NCI-H146 (cell line): ENCODE measurements at places on chromosomes 6 and 20.

GRCh38 chr20:4797275-4797674 lies 75.6 kb downstream of the PRND start:
- DNase-seq = no peak

GRCh38 chr6:155958550-155958949 lies 502.9 kb upstream of the NOX3 start:
- peak; percentile 52 for DNase-seq

- DNase-seq = no peak
Observed at GRCh38 chr6:147467886-147468285, 40.6 kb upstream of the SAMD5 start.

- DNase-seq = peak; percentile 43
Observed at GRCh38 chr20:45592574-45593189, 13.6 kb upstream of the WFDC8 start.

DNA sequence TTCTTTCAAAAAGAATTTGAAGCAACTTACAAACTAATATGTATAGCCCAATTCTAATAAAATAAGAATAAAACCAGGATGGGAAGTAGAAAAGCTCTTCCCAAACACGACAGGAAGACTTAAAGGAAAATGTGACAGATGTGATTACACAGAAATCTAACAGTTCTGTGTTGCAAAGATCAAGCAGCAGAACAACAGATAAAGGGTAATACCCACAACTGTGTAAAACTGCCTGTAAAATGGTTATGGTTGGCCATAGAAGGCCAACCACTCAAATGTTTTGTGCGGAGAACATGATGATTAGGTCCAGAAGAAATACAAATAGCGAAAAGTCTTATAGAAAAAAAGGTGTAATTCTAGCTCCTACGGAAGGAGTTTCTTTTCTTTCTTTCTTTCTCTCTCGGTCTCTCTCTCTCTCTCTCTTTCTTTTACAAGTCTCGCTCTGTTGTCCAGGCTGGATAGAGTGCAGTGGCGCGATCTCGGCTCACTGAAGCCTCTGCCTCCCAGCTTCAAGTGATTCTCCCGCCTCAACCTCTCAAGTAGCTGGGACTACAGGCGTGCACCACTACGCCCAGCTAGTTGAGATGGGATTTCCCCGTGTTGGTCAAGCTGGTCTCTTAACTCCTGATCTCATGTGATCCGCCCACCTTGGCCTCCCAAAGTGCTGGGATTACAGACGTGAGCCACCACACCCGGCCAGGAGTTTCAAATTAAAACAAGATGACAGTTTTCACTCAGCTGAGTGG lies 128.5 kb downstream of the QRSL1 start:
- no peak for DNase-seq

DNA sequence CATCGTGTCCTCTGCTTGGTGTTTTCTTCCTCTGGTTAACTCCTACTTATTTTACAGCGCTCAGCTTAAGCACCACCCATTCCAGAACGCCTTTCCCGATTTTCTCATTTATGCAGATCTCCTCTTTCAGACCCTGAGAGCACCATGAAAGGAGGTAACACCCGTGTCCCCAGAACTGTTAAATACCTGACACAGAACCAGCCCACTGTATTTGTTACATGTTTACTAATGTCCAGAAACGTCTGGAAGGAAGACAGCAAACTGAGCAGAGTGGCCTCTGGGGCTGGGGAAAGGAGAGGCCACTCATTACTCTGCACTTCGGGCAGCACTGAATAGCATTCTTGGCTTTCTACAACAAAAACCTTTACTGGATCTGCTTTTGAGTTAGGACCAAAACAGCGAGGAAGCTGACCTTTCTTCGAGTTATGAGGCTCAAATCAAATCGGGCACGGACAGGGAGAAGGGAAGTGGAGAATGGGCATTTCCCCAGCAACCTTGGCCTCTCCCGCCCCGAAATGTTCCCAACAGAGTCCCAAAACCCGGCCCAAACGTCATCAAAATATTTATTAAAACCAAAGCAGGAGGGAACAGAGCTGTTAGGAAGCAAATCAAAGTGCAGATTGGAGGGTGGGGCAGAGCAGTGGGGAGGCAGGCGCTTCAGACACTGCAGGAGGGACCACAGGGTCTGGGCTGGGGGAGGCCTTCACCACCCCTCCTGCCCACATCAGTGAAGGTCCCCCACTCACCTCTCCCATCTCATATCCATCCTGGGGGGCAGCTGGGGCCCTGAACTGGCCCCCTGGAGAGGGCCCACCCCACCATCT lies 1.1 kb upstream of the NECAB3 start:
- DNase-seq = no peak

- DNase-seq = no peak
Observed at GRCh38 chr20:15702161-15702560, 871.1 kb downstream of the KIF16B start.

DNA sequence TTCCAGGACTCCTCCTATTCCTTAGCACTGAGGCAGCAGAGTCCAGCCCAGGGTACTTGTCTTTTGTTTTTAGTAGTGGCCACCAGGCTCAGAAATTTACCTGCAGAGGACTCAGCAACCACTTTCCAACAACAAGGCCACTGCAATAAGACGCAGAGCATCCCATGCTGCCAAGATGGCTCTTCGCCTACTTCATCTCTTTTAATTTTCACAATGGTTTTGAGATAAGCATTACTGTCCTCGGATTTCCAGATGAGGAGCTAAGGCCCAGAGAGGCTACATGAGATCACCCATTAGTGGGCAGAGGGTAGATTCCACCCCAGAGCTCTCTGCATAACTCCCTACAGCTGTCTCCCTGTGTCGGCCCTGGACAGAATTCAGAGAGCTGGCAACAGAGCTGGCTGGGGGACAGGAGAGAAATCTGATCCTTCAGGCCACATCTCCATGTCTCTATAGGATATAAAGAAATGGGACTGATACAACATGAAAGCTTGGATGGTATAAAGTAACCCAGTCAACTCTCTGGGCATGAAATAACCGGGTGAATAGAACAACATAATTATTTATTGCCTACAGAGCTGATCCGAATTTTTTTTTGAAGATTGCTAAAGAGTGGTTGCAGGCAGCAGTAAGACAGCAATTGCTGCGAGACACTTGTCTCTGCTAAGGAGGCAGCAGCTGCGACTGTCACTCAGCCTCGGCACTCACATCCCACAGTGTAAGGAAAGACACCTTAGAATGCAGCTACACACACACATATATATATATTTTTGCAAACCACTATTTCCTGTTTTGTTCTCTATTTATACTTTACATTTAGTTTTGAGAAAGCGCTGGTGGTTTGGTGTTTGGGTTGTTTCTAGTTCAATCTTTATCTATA lies 37.2 kb downstream of the SCML4 start:
- DNase-seq = no peak
